Peyer's patch (tissue), 4 donors: ENCODE measurements at places on chromosomes 5 and 9.

- DNase-seq, result no peak
These were observed 21.8 kb downstream of the ENTREP1 start for GRCh38 chr9:69346596-69347390.

DNA sequence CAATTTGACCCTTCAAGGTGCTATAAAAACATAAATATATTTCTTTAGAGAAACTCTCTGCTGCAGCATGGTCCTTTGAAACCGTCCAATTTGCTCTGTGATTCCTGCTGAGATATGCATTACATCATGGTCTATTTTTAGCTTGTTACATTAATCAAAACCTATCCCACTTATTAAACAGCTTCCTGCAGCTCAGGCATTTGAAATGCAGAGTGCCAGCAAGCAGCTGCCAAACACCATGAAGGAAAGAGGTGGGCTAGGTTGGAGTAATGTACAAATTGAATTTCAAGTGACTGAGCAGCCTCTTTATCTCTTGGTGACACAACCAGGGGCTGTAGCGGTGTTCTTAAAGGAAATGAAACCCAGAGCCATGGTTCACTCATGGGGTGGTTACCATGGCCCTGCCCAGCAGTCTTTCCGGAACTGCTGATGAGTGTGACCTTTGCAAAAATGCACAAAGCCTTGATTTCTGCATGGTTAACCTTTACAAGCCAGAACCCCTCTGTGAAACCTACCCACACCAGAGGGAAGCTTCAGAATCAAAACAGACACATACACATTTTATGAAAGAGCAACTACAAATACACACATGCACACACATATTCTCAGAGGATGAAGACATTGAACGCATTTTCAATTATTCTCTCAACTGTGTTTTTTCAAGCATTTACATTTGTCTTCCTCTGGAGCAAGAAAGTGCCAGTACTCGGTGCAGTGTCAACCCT is 155.8 kb upstream of the ZNF608 start:
- peak; percentile 74 for DNase-seq

GRCh38 chr5:133457439-133458355 is 154.6 kb downstream of the FSTL4 start:
- no peak for DNase-seq

GRCh38 chr5:178473854-178474253 is 116.3 kb downstream of the COL23A1 start:
- no peak for DNase-seq

DNA sequence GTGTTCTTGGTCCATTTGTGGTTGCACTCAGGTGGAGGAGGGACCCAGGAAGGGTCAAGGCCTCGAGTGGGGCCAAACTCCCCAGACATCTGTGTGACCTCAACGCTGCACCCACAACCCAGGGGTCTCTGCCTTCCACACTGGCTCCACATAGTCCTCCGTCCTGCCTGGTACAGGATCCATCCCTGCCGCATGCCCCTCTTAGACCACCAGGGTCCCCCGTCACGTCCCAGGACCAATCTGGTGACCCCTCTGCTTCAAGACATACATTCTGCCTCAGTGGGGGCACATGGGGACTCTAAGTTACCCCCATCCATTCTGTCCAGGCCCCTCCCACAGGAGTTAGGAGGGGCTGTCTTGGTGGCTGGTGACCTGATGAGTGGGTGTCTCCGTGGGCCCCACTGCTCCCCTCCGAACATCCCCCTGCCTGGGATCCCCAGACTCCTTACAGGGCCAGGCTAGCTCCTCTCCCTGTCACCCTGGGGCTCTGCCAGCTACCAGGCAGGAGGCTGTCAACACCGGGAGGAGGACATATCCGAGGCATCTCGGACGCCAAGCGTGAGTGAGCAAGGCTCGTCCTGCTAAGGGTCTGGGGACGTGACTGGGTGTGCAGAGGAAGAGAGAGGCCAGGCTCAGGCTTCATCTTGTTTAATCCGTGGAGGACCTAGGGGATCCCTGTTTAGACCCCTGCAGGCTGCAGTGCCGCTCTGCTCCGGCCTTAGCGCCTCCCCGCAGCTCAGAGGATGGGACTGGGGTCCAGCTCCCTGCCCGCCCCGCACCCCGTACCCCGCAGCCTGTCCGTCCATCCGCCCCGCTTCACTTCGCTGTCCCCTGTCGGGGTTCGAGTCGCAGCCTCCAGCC is 32.3 kb downstream of the TSPAN17 start:
- DNase-seq, result no peak

GRCh38 chr9:137575716-137576411 is 2.9 kb downstream of the DPH7 start:
- DNase-seq, result no peak

- DNase-seq, result no peak
These were observed 223.4 kb downstream of the PARP8 start for GRCh38 chr5:50889790-50890189.
